ENCODE measurements at places on chromosomes 11 and 22.

- no peak for DNase-seq
Observed at GRCh38 chr22:49208004-49208402, 619.7 kb downstream of the BRD1 start.

DNA sequence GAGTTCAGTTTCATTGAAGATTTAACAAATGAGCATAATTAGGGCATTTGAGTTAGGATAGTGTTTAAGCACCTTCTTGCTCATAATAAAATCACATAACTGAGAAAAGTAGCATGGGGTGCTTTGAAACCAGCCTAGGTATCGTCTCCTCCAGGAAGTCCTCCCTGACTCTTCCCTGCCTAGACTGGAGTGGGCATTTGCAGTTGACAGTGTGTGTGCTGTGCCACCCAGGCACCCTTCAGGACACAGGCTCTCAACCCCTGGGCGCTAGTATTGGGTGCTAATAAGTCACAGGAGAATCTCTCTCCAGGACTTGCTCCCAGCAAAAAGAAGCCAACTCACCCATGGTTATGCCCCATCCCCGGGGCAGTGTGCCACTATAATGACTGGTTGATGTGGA, 584.1 kb downstream of the INSC start:
- DNase-seq, result no peak

GRCh38 chr22:19822301-19823117, 32.2 kb downstream of the GNB1L start:
- no peak for DNase-seq

DNA sequence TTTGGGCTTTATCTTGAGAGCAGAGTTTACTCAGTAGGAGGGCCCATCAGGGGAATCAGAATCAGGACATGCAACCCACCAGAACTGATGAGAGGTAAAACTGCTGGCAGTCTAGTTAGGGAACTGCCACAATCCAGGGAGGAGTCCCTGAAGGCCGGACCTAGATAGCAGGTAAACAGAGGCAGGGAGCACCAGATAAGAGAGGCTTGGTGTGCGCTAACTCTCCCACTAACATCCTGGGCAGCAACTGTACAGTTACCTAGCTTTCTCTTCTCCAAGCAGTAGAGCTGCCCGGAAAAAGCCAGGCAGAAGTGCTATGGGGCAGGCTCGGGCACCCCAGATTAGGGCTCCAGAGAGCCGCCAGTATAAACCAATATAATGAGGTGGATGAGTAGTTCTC, 865 bp upstream of the AMOTL1 start:
- DNase-seq, result no peak

GRCh38 chr11:83310718-83311117, 24.6 kb upstream of the CCDC90B start:
- DNase-seq, result no peak

- DNase-seq, result no peak
Observed at GRCh38 chr11:65133724-65134123, 595 bp downstream of the SYVN1 start.

DNA sequence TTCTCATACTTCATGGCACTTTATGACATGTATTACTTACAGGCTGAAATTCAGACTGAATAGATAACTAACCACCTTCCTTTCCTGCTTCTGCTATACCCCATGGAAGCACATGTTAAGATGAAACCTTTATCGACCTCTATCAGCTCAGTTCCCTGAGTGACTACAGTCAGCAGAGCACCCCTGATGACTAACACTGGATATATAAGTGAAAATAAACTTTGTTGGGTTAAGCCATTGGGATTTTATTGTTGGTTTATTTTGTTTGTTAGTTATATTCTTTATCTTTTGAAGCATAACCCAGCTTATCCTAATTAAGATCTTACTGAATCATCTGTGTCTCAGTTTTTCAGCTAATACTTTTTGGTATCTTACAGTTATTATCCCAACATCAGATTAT, 23.0 kb upstream of the MAML2 start:
- no peak for DNase-seq

DNA sequence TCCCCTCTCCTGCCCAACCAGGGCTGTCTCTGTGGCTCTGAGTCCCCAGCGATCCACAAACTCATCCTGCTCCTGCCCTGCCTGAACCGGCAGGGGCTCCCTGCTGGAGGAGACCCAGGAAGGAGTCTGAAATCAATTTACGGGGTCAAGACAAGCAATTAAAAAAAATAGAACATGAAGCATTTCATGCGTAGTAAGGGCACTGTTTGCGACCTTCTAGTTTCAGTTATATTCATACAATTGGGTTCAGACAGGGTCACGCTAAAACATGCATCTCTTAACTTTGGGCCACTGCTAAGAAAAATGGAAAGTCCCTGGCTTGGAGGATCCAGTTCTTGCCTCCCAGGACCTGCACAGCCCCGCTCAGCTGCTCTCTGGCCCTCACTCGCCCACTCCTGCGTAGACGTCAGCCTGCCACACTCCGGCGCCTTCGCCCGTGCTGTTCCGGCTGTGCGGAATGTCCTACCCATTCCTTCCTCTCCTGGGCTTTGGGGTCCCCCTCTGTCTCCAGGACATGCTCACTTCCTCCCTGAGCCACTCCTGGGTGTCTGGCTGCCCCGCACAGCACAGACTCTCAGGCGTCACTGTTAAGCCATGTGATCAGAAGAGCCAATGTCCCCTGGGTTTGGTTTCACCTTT, 12.8 kb downstream of the NFAM1 start:
- DNase-seq, result no peak

Data from activated T-helper 1 cell treated with anti-CD3 and anti-CD28 coated beads, Interleukin-2, amount 50 U/mL, for 16 hours (primary cell).